ENCODE measurements at places on chromosomes 2 and 18.

DNA sequence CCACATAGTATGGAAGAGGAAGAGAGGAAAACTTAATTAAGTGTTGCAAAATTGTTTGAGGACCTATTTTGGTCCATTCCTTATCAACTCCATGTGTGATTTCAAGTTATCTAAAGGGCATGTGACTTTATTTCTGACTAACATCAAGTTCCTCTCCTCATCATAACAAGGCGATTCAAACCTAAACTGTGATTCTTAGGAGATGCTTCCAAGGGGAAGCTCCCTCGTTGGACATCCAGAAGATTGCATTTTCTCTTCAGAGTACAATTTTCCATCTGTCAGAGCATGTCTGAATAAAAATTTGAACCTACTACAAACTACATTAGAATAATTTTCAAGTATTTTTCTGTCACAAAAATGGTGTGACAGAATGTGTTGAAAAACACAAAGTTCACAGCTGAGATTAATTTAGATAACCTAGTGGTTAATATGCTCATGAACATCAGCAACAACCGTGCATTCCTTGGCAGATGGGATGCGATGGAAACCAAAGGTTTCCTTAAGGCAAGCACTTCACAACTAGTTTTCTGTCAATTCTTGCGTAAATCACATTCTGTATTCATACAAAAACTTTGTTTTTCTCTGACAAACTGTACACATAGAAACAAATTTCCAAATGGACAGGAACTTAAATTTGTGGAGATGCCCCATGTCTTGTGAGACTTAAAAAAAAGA lies 4.2 kb downstream of the SFT2D3 start:
- DNase-seq = no peak

DNA sequence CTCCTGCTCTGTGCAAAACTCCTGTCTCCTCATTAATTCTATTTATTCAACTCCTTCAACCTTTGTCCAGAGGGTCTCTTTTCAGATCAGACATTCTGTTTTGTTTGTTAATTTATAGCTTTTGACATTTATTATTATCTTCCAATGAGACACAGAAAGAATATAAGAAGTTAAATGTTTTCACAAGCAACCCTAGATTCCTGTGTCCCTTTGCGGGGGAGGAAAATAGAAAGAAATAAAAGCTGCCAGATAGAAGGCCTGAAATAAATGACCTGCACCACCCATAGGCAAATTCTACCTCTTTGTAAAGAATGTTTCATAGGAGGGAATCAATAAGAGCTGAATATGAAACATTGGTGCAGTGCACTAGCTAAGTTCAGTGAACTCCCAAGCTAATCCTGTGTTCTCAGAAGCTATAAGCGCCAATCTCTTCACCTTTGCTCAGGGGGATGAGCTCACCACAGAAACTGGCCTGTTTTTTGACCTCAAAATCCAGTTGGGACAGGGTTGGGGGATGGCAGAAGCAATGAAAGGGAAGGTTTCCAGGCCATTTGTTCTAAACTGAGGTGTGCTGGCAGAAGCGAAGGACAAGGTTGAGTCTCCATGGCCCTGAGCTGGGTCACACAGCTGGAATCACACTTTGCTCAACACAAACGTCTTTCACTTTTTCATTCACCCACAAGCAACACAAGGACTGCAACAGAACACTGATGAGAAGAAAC lies 258.6 kb downstream of the NRXN1 start:
- DNase-seq = no peak

GRCh38 chr2:239946562-239946863 lies 78.6 kb downstream of the NDUFA10 start:
- no peak for DNase-seq

GRCh38 chr2:16254356-16254965 lies 314.1 kb downstream of the MYCN start:
- no peak for DNase-seq

DNA sequence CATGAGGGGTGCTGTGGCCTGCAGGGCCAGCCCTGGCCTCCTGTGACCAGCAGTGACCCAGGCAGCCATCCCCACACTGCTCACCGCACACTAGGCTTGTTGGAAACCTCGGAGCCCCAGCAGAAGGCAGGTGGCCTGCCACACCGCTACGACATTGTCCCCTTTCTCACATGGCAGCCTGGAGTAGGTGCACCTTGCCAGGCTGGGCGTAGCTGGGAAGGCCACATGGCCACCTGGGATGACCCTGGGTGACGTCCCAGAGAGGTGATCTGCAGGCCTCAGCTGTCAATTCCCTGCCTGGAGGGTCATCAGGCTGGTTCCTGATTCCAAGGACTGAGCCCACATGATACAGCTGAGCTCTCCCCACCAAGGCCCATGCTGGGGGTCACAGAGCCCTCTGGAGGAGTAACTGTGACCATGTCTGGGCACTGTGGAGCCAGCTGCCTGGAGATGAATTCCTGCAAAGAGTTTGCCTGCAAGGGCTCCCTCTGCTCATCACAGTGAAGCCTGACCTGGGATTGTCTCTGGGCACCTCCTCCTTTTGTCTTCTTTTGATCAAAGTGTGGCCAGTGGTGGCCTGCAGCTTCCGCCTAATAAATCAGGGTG lies 119.6 kb upstream of the OTOS start:
- DNase-seq = no peak

GRCh38 chr2:96153291-96153713 lies 8.1 kb upstream of the DUSP2 start:
- no peak for DNase-seq

DNA sequence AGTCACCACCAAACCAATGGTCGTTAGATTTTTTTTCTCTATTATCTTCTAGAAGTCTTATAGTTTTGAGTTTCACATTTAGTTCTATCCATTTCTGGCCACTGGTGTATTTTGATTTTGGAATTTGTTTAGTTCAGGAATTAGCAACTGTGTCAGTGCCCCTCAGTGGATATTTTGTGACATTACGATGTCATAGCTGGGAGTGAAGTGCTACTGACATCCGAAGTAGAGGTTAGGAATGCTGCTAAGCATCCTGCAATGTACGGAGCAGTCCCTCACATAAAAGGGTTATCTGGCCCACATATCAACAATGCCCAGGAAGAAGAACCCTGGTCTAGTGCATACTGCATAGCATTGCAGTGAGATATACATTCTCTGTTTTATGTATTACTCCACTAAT lies 157.4 kb upstream of the RGPD4 start:
- no peak for DNase-seq

- no peak for DNase-seq
Measured at GRCh38 chr2:219739866-219740440, 112.5 kb downstream of the SLC4A3 start.

DNA sequence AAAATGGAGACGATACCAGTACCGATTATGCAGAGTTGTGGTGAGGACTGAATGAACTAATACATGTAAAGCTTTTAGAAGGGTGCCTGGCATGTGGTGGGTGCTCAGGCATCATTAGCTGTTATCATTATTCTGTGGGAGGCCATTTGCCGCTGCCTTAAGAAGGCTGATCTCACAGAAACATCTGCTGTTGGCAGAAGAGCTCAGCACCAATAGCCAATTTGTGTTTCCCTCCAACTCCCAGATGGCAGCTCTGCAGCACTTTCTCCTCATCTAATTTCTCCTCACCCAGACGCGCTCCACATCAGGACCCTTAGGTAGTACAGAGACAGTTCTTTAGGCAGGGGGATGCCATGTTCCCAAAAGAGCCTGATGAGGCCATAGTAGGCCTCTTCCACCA lies 15.8 kb upstream of the CYP1B1 start:
- DNase-seq = no peak

- no peak for DNase-seq
Measured at GRCh38 chr2:120677696-120678247, 57.9 kb upstream of the GLI2 start.

- no peak for DNase-seq
Measured at GRCh38 chr18:33708876-33709275, 130.9 kb downstream of the ASXL3 start.

DNA sequence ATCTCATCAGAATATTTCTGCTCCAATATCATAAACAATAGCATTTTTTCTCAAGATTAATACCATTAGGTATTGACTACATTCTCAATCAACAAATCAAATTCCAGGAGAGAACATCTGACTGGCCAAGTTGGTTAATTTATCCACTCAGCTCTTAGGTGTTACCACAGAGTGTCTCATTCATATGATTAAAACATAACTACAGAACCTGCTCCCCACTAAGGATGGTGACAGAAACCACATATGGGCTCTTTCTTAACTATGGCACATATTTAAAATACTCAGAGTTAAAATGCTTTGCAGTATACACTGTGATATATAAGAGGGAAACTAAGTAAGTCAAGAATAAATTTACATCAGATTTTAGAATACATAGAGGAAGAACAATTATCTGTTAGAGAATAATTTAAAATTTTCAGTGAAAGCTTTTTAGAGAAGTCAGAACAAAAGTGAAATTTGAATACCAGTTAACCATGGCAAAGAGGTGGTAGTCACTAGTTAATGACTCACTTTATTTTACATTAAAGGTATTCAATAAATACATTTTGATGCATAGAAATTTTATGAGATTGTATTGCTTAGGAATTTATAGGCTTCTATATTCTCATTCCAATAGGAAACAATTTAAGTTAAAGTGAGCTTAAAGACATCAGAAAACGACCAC lies 1120.8 kb upstream of the TMEFF2 start:
- DNase-seq = no peak

GRCh38 chr2:73776381-73776780 lies 3.5 kb downstream of the DUSP11 start:
- DNase-seq = no peak

- no peak for DNase-seq
Measured at GRCh38 chr2:73258186-73258912, 24.2 kb downstream of the CCT7 start.

- no peak for DNase-seq
Measured at GRCh38 chr2:234569776-234570430, 73.0 kb upstream of the ARL4C start.

GRCh38 chr2:121903037-121903689 lies 147.7 kb downstream of the TSN start:
- DNase-seq = no peak

DNA sequence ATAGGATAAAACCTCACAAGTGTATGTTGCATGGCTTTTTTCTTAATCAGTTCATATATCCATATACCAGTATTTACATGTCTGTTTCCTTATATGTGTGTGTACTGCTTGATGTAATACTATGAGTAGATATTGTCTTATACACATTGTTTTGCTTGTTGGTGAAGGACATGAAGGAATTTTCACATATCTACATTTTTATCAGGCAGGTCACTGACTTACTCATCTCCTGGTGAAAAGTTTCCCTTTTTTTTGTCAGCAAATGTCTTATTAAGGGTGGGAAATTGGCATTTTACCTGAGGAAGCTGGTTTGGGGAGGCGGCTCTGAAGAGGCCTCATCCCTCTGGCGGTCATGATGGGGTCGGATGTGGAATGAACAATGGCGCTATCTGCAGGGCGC lies 61.4 kb upstream of the LYPD1 start:
- no peak for DNase-seq

GRCh38 chr2:227052879-227053278 lies 111.1 kb downstream of the COL4A4 start:
- no peak for DNase-seq

- DNase-seq = no peak
Measured at GRCh38 chr2:25596516-25597244, 76.7 kb downstream of the DTNB start.

DNA sequence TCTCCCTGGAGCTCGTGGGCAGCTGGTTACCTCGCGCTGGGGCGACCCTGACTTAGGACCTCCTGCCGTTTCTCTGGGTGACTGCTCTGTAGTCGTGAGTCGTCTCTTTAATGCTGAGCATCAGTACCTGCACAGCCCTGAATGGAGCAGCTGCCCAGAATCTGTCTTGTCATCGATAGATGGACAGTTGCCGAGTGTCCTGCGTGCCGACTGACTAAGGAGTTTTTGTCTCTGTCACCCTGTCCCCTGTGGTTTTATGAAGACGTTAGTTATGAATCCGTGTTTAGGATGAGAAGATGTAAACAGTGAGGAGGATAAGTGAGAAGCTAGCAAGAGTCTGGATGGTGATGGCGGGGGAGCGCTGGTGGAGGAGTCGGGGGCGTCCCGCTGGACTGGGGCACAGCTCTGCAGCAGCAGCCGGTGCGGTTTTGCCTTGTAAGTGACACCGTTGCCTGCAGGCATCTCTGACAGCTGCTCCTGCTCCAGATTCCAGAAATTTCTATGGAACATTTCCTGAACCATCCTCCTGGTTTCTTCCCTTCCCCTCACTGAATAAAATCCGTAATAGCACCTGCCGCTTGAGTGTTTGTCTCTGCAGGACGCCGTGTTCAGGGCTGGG lies 13.3 kb downstream of the AGAP1 start:
- no peak for DNase-seq

DNA sequence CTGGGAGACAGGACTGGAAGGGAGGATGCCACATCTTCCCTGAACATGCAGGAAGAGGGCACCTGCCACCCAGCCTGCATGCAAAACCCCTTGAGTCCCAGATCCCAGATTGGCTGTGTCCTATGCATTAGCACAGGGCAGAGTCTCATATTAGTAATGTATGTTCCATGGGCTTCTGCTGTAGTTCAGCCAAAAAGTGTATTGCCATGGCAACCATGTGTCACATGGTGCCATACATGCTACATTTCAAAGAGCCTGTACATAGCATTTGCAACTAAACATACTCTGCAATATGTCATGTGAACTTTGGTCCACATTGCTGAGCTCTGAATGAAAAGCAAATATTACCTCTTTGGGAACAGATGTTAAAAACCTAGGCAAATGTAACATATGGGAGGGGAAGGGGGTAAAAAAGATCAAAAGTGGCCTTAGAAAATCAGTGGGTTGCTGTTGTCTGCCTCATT lies 78.4 kb downstream of the DPP4 start:
- peak; percentile 54 for DNase-seq

DNA sequence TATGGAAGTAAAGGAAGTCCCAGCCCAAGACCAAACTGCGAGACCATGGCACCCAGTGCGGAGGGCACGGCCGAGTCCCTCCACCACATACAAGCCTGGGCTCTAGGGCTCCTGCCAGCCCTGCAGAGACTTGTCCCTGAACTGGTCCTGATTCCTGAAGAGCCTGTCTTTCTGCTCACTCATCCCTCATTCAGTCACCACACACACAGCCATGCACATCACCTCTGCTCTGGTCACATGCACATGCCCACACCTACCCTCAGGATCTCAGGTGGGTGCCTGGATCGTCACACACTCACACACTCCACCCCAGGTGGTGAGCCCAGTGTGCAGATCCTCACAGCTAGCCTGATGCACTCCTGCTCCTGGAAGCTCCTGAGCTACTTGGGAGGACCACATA lies 71.4 kb upstream of the LAPTM4A start:
- no peak for DNase-seq

GRCh38 chr2:120775194-120775593 lies 39.5 kb downstream of the GLI2 start:
- DNase-seq = no peak

Measured in activated CD8-positive, alpha-beta T cell treated with anti-CD3 and anti-CD28 coated beads for 36 hours (primary cell).